ENCODE measurements at places on chromosomes 13 and 19.

- no peak for DNase-seq
Measured at GRCh38 chr13:66265371-66265770, 964.8 kb downstream of the PCDH9 start.

DNA sequence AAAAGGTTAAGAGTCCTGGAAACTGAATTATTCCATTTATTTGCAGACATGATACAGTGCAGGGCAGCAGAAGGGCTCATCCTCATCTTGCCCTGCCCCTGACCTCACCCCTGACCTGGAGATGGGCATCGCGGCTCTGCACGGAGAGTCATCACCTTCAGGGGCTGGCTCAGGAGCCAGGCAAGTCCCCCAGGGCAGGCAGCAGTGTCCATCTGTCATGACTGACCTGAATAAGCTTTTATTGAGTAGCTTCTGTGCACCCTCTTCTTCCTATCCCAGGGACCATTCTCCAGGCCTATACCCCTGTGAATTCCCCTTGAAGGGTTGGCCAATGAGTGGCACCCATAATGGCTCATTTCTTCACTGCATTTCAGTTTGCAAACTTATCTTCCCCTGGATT lies 484.2 kb downstream of the ZNF536 start:
- DNase-seq = no peak

DNA sequence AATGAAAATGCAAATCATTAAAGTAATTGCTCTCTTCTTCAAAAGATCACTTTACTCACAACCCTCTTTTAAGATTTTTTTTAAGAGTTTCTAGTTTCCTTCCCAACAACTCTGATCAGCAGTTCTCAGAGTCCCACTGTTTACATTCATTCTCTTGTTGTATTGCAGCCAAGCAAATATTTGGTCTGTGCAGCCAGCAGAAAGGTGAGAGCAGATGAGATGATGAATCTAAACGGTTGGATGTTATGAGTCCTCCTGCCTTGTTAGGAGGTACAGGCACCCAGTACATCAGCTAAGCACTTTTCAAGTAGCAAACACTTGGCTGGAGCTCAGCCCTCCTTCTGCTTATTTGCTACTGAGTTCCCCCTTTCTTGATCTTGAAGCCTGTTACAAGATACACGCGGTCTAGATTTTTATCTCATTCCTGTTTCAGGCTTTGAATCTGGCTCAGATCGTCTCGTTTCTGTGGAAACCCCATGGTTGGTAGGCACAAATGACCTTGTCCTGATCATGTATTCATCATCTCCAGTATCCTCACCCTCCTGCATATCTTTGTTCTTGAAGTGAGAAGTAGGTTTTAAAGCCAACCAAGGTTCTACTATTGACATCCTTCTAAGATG lies 300.7 kb downstream of the DCT start:
- DNase-seq = no peak

GRCh38 chr13:20848944-20849343 lies 53.6 kb downstream of the XPO4 start:
- DNase-seq = no peak

- no peak for DNase-seq
Measured at GRCh38 chr19:34351382-34351826, 13.6 kb upstream of the GPI start.

- DNase-seq = no peak
Measured at GRCh38 chr13:40231751-40232150, 434.7 kb downstream of the FOXO1 start.

All from EL (cell line).